ENCODE measurements at places on chromosomes 12 and 14.

DNA sequence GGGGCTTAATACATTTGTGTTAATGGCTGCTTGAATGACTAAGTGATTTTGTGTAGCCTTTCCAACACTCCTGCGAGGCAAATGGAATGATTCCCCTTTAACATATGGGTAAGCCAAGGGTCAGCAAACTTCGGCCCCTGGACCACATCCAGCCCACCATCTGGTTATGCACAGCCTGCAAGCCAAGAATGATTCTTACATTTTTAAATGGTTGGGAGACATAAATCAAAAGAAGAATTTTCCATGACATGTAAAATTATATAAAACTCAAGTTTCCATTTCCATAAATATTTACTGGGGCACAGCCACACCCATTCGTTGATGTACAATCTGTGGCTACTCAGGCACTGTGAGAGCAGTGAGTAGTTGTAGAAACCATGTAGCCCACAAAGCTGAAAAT lies 9.0 kb downstream of the SLC8B1 start:
- DNase-seq = no peak

- DNase-seq = no peak
These were observed 21.4 kb upstream of the SEL1L start for GRCh38 chr14:81555051-81555450.

GRCh38 chr12:21354641-21355040 lies 18.1 kb upstream of the IAPP start:
- no peak for DNase-seq

- no peak for DNase-seq
These were observed 63.6 kb upstream of the SRSF5 start for GRCh38 chr14:69703047-69704039.

DNA sequence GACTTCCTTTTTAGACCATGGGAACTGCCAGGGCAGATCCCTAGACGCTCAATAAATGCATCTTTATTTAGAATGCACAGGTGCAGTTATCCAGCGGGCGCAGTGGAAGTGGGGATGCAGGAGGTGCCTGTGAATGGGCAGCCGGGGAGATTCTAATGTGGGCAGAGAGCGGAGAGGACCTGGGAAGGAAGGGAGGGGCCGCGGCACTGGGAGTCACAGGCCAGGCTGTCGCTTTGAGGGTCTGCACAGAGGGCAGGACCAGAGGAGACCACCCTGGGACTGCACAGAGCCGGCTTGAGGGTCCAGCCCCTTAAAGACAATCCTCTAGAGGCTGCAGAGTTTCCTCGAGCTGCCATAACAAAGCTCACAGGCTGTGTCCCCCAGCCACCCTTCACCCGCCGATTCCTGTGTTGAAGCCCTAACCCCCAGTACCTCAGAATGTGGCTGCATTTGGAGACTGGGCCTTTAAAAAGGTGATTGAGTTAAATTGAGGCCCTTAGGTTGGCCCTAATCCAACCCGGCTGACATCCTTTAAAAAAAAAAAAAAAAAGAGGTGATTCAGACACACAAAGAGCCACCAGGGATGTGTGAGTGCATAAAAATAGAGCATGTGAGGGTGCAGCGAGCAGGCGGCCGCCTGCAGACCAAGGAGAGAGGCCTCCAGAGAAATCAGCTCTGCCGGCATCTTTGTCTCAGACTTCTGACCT lies 44.4 kb upstream of the PPP2R5C start:
- no peak for DNase-seq

- no peak for DNase-seq
These were observed 126.8 kb upstream of the EVL start for GRCh38 chr14:99938376-99938775.

DNA sequence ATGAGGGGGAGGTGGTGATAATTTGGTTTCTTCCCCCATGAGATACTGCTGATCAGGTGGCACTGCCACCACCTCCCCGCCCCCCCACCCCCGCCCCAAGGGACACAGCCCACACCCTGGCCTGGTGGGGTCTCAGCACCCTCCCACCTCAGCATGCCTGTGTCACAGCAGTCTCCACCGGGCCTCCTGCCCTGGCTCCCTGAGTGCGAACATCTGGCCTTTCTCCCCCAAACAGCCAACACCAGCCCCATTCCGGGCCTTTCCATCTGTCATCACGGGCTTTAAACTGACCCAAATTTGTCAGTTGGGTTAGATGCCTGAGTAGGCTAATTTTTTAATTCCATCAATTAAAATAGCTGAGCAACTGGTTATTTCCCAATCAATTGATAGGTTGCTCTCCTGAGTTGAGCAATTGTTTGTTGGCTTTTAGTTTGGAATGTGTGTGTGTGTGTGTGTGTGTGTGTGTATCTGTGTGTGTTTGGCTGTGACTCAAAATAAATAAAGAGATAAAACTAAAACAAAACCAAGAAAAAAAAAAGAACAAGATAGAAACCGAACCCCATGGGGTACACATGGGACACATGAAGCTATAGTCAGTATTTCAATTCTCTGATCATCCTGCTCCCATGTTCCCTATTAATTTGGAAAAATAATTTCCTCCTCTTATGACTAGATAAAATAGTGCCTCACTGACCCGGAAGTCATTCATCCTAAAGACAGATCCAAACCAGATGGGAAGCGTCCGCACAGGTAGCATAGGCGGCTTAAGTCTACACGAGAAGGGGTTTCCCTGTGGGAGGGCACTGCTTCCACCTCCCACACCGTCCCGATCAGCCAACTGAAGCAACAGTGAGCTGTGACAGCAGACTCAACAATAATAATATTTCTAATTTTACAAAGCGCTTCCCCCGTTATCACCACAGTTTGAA lies 7.4 kb downstream of the SERPINA12 start:
- DNase-seq = no peak

GRCh38 chr12:59929110-59929509 lies 333.3 kb downstream of the SLC16A7 start:
- DNase-seq = no peak

- DNase-seq = no peak
These were observed 21.6 kb downstream of the NCOR2 start for GRCh38 chr12:124545508-124546418.

GRCh38 chr12:29783773-29784666 lies at the start of gene TMTC1:
TMTC1 (minus strand) TSS chr12:29783942; CDS start chr12:29783751, 191 bp downstream.
- no peak for DNase-seq

DNA sequence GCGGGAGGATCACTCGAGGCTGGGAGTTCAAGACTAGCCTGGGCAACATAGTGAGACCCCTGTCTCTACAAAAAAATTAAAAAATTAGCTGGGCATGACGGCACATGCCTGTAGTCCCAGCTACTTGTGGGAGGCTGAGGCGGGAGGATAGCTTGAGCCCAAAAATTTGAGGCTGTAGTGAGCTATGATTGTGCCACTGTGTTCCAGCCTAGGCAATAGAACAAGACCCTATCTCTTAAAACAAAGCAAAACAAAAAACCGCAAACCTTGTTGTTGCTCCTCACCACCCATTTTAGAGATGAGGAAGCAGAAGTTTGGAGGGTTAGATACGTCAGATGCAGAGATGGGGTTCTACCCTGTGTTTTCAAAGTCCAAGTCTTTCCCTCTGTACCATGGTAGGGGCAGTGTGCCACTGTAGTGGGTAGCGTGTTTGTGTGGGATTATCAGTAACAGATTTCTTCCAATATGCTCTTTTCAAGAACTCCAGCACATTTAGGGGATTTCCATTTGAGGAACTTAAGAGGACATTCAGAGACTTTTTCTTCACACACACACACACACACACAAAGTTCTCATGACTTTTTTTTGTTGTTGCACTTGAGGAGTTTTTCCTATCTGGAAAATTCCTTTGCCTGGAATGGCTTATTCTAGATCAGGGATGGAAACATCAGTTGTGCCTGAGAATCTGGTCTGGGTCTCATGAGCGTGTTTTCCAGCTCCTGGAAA lies 186.5 kb downstream of the CHST11 start:
- DNase-seq = peak; percentile 61

All from CD4-positive, CD25-positive, alpha-beta regulatory T cell (primary cell).